ENCODE measurements at places on chromosomes 5 and 9. TPM values are rescaled to one million over a fixed set of nuclear protein-coding genes. Genes with fewer than 3 reads are reported as not detected.

- DNase-seq = no peak
Observed at GRCh38 chr5:44356231-44356630, 33.0 kb downstream of the FGF10 start.

DNA sequence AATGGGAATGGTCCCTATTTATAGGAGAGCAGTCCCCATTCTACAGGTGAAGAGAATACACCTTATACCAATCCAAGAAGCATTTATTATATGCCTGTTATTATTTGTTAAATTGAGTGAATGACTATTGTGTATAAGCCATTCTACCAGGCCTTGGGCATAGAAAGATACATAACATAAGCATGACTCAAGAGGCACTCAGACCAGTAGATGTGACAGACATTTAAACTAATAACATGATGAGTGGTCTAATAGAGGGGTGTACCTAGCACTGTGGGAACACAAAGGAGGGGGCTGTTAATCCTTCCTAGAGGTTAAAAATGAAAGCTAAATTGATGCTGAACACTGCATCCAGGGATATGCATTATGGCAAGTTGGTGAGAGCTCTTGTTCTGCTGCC, 145.0 kb upstream of the TNC start:
- DNase-seq = no peak

DNA sequence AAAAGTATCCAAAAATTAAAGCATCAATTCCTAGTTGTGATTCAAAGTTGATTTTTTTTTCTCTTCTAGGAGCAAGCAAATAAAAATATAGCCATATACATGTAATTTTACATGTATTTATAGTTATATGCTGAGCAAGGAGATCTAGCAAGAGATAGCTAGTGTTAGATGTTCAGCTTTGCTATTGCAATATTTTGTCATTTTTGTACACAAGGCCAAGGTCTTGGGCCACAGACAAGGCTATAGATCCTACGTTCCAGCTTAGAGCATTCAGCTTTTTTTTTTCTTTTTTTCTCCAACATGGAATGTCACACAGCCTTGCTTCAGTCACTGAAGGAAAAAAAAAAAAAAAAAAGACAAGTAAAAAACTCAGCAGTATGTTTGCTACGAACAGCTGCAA, 36.8 kb downstream of the HMGCR start:
- no peak for DNase-seq

DNA sequence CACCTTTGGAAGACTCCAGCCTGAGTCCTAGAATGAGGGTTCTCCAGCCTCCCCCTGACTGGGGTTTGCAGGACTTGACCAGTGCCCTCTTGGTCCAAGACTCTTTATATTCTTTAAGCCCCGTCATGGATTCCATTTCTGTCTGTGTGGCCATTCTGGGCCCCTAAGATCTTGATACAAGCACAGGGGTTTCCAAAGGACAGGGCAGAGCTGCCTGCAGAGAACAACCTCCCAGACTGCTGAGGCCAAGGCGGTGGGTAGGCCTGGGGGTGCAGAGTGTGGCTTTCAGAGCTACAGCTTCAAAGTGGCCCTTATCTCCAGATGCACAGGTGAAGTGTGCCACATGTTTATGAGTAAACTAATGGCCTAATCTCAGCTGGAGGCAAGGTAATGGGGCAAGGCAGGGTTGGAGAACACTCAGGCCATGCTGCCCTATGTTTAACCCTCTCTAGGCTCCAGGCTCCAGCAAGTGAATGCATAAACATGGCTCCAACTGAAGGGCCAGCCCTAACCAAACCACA, 32.1 kb downstream of the FOXI1 start:
- no peak for DNase-seq

DNA sequence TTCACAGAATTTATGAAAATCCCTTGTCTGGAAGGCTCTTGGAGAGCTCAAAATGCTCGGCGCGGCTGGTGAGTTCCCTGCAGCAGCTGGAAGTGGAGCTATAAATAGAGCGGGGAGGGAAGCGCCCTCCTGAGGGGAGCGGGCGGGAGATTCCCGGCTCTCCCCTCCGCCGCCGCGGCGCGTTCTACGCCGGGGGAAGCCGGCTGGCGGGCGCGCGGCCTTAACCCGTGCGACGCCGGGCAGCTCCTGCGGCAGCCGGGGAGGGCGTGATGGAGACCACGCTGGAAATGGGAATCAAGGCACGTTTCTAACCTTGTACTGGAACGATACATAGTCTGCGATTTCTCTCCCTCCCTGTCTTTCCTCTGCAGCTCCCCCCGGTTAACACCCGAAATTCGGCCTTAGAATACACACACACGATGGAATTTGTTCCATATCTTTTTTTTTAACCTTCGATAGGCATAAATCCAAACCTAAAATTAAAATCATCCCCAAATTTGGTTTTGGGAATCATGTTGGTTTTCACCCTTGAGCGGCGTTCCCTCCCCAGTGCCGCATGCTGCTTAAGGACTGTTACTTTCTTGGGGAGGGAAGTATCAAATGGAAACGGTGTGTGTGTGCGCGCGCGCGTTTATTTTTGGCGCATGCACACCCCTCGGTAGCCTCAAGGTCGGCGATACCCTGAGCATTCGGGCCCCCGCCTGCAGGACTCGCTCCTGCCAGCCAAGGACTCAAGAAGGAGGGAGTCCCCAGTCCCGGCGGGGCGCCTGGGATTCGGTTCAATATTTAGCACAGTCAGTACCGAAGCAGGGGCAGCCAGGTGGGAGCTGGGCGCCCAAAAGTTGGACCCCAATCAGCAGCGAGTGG, 306.3 kb upstream of the KCNN2 start:
- peak; percentile 18 for DNase-seq

The TNC gene
- 106 TPM for total RNA-seq

DNA sequence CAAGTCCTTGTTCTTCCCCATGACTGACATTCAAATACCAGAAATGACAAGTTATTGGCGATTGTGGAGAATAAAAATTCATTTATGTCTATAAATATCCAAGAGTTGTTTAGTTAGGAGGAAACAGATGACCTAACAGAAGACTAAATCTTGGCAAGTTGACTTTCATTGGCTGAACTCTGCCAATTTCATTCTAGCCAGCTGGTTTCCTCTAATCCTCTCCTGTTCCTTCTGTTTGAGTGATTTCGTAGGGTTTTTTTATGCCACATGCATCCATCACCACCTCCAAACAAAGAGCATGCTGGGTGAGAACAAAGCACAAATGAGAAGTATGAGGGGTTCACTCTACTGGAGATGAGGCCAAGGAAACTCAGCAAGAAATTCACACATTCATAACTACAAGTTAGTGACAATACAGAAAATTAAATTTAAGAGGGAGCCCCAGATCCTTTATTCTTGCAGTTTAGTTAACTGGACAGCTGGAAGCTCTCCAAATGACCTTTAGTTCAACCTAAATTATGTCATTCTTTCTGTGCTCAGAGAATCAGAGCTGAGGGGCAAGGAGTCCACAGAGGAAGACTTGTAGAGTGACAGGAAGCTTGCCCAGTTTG, 932.0 kb downstream of the TLE4 start:
- DNase-seq = no peak

DNA sequence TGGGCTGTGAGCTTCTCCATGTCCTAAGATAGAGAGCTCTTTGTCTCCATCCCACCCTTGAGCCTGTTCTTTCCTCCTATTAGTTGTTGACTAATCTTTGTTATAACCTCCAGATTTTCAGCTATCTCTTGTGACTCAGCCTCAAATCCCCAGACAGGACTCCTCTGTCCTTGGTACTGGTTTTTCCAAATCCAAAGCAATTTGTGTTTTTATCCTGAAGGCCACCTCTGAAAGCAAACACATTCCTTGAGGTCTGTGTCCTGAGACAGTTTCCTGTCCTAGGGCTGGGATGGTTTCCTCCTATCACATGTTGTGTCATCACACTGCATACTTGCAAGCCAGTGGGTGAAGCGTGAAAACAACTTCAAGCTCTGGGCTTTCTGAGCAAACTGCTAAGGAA, 8.5 kb downstream of the TNC start:
- peak; percentile 92 for DNase-seq

The TPM2 gene
- total RNA-seq = 3.5 TPM

DNA sequence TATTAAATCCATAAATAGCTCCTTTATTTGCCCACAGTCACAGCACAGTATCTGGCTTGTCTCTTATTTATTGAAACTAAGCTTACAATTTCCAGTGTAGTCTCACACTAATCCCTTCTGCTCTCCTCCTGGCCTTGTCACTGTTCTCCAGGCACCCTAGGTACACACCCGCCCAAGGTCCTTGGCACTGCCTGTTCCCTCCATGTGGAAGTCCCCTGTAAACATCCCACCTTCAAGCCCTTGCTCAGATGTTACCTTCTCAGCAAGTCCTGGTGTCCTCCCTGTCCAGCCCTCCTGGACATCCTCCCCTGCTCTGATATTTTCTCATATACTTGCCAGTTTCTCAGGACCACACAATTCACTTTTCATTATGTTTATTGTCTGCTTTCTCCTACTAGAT, 44.2 kb upstream of the CFAP157 start:
- DNase-seq = no peak

GRCh38 chr9:16363073-16363781, 507.2 kb downstream of the BNC2 start:
- DNase-seq = no peak

The SLC6A7 gene
- not detected for total RNA-seq

- DNase-seq = no peak
Observed at GRCh38 chr5:96584712-96585111, 77.5 kb upstream of the CAST start.

GRCh38 chr5:72265032-72265877, 54.8 kb downstream of the MRPS27 start:
- DNase-seq = no peak

GRCh38 chr5:56175488-56175887, 57.6 kb downstream of the ANKRD55 start:
- DNase-seq = no peak

GRCh38 chr5:73596705-73597328, 29.2 kb upstream of the ARHGEF28 start:
- peak; percentile 77 for DNase-seq

The LCN12 gene
- total RNA-seq = not detected

DNA sequence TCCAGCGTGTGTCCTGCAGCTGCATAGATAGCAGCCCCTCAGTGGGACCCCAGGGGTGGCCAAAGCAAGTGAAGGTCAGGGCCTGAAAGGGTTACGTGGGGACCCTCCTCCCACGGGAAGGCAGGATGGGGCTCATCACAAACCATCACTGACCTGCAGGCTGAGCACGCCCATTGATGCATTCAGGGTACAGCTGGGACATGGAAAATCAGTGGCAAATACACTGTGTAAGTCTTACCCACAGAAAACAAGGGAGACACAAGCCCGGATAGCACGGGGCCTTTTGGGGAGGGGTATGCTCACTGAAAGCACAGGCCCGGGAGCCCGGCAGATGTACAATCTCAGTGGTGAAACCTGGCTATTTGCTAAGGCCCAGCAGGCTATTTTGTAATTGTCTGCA, 49.1 kb downstream of the SEMA4D start:
- DNase-seq = no peak

GRCh38 chr9:69425136-69425801, 100.3 kb downstream of the ENTREP1 start:
- no peak for DNase-seq

The OMD gene
- total RNA-seq = not detected

GRCh38 chr5:176784218-176785165, 25.9 kb upstream of the UNC5A start:
- peak; percentile 21 for DNase-seq

- no peak for DNase-seq
Observed at GRCh38 chr9:96395964-96396363, 12.5 kb upstream of the SLC35D2 start.

DNA sequence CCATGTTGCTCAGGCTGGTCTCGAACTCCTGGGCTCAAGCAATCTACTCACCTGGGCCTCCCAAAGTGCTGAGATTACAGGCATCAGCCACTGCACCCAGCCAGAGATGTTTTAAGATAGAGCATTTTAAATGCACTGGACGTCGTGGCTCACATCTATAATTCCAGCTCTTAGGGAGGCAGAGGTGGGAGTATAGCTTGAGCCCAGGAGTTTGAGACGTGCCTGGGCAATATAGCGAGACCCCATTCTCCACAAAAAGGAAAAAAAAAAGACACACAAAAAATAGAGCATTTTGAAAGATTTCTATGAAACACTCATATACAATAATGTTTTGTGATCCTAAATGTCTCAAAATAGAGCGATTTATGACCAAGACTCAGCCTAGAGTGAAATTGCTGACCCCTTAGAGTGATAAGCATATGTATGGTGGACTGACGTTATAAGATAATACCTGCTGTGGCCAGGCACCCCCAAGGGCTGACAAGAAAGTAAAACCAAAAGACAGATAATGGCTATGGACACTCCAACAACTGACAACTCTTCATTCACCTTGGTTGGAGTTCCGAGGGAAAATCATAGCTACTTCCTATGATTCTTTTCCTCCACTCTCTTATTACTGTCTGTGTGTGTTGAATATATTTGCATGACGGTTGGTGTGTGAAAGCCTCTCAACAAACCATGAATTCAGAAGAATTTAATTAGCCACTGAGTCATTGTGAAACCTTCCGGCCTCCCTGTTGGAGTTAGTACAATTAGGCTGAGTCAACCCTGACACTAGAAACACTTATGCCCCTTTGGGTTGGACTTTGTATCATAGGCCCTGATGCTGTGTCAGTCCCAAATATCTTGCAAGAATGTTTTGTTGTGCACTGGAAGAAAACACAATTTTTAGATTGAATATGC, 526.5 kb upstream of the NUDT12 start:
- DNase-seq = no peak

DNA sequence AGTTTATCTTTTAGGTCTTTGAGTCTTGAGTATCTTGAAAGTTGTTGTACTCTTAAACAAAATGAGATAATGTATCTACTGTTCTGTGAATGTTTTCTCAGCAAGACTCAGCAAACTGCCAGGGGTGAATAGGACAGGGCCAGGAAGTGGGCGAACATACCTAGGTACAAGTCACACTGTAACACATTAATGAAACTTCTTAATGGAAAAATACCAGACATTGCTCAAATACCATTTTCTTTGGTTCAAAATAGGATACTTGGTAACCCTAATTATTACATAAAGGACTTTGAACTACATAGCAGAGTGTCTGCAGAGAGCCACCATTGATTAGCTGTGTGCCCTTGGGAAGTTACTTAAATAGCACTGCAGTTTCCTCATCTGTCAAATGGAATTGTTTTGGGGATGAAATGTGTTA, 197.5 kb downstream of the ARHGEF28 start:
- no peak for DNase-seq

The CCL27 gene
- total RNA-seq = not detected

DNA sequence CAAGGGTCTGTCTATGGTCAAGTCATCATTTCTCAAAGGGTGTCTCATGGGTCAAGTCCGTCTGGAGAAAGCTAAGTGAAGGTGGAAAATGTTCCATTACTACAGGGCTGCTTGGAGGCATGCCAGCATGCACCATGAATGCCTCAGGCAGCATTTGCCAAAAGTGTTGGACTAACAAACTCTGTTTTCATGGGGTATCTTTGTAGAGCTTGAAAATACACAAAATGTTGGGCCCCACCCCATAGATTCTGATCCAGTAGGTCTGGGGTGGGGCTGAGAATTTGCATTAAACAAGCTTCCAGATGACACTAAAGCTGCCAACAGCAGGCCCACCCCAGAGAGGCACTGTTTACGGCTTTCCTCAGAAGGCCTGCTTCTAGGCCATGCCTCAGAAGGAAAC, 75.0 kb upstream of the FRRS1L start:
- DNase-seq = no peak

The NCBP1 gene
- 51.9 TPM for total RNA-seq

The FBP2 gene
- not detected for total RNA-seq

The PLEKHG4B gene
- total RNA-seq = 0.53 TPM

Measured in SK-MEL-5 (cell line).